ENCODE measurements at places on chromosomes 3 and 15. TPM values are rescaled to one million over a fixed set of nuclear protein-coding genes. Genes with fewer than 3 reads are reported as not detected.

Gene HHATL
- not detected for polyA plus RNA-seq

Gene P2RY14
- 1.2 TPM for polyA plus RNA-seq

Gene CYP8B1
- not detected for polyA plus RNA-seq

Gene FBLN2
- polyA plus RNA-seq = 1.8 TPM

Gene SUCNR1
- polyA plus RNA-seq = 0.12 TPM

Gene CRYGS
- not detected for polyA plus RNA-seq

Gene AHSG
- polyA plus RNA-seq = not detected

Gene CD200R1
- 1.4 TPM for polyA plus RNA-seq

Gene AQP9
- polyA plus RNA-seq = not detected

Gene VEPH1
- polyA plus RNA-seq = 0.94 TPM

Gene PIK3CA
- 17.2 TPM for polyA plus RNA-seq

Gene GNAT1
- polyA plus RNA-seq = not detected

Gene OIP5
- polyA plus RNA-seq = 0.35 TPM
